Lower leg skin (tissue), 4 donors: ENCODE measurements at places on chromosomes 2 and 18. TPM values are rescaled to one million over a fixed set of nuclear protein-coding genes. Genes with fewer than 3 reads are reported as not detected.

- no peak for DNase-seq
These were observed 154.6 kb downstream of the LRRTM1 start for GRCh38 chr2:80149991-80150390.

DNA sequence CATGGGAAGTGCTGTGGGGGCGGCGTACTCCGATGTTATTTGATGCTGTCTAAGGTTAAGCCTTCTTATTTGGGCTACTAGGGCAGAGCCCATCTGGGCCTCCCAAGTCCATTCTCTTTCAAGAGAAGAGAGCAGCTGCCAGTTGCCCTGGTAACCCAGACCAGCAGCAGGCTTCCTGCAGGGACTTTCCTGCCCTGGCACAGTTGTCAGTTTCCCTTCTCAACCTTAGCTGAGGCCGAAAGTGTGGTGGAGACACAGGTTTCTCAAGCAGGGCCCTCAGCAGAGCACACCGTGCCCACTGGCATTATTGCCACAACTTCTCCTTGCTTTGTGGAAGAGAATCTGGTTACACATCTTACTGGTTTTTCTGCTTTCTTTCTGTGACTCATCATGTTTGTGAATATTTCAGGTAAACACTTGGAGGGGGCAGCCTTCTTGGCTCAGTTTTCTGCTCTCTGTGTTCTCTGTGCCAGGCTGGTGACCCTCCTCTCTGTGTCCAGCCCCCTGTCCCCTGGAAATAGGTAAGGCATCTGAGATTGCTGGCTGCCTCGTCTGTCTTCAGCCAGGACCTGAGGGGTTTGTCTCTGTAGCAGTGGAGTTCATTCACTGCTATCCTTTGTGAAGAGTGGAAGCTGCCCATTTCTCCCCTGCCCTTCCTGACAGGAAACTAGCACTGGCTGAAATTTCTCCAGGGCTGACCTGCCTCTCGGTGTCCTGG, 111.0 kb downstream of the B3GNT2 start:
- no peak for DNase-seq

Gene GPR45
- not detected for total RNA-seq

Gene CD302
- total RNA-seq: 17.9 TPM

DNA sequence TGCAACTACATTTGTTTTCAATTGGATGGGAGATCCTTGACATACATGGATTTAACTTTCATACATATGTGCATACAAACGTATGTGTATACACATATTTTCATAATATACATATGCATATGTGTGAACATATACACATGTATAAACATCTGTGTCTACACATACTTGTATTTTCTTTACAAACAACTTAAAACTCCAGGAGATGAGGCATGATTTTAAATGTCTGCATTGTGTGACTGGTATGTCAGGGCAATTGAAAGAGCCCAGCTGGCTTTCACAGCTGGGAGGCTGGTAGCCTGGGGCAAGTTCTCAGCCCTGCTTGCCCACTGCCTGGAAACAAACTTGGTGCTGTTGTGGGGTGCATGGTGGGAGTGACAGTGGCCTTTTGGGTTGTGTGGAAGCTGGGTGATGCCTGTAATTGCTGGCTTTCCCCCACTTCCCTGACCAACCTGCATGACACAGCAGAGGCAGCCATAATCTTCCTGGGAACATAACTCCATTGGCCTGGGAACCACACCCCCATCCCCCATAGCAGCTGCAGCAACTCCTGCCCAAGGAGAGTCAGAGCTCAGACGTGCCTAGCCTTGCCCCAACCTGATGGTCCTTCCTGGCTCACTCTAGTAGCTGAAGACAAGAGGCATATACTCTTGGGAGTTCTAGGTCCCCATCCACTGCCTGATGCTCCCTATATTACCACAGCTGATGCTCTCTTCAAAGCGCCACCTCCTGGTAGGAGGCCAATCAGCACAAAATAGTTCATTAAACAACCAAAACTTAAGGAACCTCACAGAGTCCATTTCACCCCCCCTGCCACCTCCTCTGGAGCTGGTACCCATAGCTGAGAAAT, 158.3 kb downstream of the CERS6 start:
- DNase-seq: no peak

GRCh38 chr2:170467568-170468422, 247.3 kb upstream of the SP5 start:
- DNase-seq: no peak

DNA sequence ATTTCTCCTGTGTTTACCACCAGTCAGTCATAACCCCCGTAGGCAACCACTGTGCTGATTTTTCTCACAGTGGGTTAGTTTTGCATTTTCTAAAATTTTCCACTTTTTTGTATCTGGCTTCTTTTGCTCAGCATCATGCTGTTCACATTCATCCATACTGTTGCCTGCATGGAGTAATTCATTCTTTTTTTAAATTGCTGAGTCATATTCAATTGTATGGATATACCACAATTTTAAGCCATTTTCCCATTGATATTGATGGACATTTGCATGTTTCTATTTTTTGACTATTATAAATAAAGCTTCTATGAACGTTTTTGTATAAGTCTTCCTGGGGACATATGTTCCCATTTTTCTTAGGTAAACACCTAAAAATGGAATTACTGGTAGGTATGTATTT, 40.5 kb downstream of the ASB18 start:
- DNase-seq: no peak

- no peak for DNase-seq
These were observed 52.9 kb downstream of the OSBPL6 start for GRCh38 chr2:178247250-178247649.

GRCh38 chr2:37654932-37655841, 16.3 kb downstream of the CDC42EP3 start:
- no peak for DNase-seq

Gene GPR39
- 1.9 TPM for total RNA-seq

GRCh38 chr2:109346601-109347228, 217.7 kb downstream of the SH3RF3 start:
- no peak for DNase-seq

DNA sequence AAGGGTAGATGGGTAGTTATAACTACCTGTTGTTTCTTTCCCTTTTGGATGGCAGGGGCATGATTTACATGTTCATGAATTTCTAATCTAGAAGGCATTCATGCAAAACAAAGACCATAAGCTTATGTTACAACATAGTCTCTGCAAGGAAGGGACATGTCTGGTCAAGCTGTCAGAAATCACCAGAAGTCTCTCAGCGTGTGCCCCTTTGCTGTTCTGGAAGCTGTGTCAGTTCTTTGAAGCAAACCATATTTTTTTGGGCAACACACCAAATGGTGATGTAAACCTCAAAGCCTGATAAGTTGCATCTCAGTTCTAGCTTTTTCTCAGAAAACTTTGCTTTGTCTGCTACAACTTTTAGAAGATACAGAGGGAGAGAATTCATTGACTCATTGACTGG, 173.5 kb upstream of the CTAGE1 start:
- DNase-seq: no peak

DNA sequence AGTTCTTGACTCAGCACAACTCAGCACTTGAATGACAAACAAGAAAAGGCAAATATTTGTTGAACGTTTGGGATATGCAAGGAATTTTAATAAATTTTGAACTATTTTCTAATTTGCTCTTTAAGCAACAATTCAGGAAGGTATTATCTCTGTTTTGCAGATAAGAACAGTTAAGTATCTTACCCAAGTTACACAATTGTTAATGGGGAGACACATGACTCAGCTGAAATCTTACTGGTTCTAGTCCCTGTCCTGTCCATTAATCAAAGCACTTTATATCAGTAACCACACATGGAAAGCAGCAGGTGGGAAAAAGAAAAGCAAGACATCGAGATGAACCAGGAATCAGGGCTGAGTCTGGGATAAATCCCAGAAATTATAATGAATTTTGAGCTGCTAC, 493.9 kb upstream of the PIK3C3 start:
- no peak for DNase-seq

- DNase-seq: no peak
These were observed 25.2 kb downstream of the PDIA6 start for GRCh38 chr2:10787176-10787968.

Gene SPP2
- not detected for total RNA-seq

Gene KCNK3
- total RNA-seq: 0.69 TPM

DNA sequence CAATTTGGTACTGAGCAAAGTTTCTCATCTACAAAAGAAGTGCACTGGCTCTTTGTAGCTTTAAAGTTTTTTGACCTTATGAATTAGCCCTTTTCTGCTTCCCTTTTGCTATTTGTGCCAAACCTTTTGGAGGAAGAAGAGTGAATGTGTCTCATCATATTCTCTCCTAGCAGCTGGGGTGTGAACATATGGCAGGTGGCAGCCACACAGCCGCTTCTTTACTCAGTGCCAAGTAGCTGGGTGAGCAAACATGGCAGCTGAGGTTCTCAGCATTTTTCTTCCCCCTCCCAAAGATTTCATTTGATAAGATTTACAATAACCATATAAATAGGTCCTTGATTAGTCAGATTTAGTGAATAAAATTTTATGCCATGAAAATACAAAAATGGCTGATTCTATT, 46.7 kb upstream of the STK17B start:
- DNase-seq: no peak

- no peak for DNase-seq
These were observed 217.6 kb downstream of the HDAC4 start for GRCh38 chr2:239182981-239183791.
